RPMI8226 (cell line): ENCODE measurements at places on chromosomes 2 and 18.
A peak's percentile ranks its signal among the peaks of the same experiment; 100 is the strongest.

GRCh38 chr2:238408615-238409340 is 17.9 kb upstream of the ASB1 start:
- DNase-seq, result no peak

- no peak for DNase-seq
Observed at GRCh38 chr18:47893047-47893446, 37.4 kb downstream of the SMAD2 start.

DNA sequence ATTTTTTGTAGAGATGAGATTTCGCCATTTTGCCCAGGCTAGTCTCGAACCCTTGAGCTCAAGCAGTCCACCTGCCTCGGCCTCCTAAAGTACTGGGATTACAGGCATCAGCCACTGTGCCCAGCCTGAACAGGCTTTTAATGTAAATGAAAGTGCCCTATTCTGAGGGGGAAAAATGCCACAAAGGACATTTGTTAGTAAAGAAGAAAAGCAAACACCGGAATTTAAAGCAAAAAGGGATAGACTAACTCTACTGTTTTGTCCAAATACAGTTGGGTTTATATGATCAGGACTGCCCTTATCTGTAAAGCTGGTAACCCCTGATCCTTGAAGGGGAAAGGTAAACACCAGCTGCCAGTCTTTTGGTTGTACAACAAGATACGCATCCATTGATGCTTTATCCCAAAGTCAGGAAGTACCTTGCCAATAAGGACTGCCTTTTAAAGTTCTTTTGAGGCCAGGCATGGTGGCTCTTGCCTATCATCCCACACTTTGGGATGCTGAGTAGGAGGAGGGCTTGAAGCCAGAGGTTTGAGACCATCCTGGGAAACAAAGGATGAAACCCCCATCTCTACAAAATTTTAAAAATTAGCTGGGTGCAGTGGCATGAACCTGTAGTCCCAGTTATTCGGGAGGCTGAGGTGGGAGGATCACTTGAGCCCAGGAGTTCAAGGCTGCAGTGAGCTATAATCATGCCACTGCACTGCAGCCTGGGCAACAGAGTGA is 13.1 kb downstream of the CLEC4F start:
- DNase-seq, result no peak

DNA sequence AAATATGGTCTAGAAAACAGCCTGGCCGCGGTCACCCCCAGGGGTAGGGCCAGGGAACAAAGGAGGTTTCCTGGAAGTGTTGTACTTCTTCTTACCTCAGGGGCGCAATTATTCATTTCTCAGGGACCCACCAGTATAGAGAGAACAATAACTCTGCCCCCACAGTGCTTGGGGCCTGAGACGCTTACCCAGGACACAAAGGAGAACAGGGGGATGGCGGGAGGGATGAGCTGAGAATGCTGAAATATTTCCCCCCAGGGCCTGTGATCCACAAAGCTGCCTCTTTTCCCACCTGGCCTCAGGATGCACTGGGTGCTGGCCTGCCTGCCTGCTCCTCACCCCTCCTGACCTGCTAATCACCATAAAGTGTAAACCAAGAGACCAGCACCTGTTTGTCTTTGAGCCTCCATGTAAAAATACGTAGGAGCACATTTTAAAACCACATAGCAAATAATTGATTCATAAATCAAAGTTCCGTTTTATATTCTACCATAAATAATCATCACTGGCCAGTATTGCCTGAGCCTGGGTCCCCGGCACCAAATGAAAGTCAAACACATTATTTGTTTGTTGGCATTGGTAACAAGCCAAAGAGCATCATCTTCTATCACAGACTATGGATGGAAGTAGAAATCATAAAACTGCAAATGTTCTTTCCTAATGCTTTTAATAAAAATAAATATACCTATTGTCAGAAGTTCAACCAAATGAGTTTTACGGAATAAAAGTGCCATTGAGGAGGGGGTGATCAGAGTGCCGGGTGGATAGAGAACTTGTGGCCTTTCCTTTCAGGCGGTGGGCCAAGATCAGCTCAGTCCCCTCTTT is 67.3 kb upstream of the RMDN2 start:
- no peak for DNase-seq

DNA sequence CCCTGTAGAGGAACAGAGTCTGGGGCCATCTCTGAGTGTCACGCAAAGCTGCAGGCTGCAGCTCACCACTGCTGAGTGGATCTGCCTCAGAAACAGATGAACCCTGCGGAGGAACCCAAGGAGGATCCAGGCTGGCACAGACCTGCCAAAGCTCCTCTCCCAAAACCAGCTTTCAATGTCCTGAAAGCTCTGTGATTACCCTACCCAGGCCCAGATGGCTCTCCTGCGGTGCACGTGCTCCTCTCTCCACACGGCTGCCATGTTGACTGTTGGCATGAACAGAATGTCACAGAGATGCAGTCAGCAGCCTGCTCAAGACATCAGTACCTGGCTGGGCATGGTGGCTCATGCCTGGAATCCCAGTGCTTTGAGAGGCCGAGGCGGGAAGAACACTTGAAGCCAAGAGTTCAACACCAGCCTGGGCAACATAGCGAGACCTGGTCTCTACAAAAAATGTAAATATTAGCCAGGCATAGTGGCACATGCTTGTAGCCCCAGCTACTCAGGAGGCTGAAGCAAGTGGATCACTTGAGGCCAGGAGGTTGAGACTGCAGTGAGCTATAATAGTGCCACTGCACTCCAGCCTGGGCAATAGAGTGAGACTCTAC is 216.8 kb downstream of the MGAT5 start:
- DNase-seq, result no peak

DNA sequence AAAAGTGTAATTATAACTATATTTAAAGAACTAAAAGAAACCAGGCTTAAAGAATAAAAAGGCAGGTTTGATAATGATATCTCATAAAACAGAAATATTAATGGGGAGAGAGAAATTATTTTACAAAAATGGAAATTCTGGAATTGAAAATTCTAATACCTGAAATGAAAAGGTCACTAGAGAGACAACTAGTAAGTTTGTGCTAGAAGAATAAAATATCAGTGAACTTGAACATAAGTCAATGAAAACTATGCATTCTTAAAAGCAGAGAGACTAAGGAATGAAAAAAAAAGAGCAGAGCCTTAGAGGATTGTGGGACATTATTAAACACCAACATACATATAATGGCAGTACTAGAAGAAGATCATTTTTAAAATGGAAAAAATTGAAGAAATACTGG is 1475.0 kb upstream of the ZEB2 start:
- no peak for DNase-seq

DNA sequence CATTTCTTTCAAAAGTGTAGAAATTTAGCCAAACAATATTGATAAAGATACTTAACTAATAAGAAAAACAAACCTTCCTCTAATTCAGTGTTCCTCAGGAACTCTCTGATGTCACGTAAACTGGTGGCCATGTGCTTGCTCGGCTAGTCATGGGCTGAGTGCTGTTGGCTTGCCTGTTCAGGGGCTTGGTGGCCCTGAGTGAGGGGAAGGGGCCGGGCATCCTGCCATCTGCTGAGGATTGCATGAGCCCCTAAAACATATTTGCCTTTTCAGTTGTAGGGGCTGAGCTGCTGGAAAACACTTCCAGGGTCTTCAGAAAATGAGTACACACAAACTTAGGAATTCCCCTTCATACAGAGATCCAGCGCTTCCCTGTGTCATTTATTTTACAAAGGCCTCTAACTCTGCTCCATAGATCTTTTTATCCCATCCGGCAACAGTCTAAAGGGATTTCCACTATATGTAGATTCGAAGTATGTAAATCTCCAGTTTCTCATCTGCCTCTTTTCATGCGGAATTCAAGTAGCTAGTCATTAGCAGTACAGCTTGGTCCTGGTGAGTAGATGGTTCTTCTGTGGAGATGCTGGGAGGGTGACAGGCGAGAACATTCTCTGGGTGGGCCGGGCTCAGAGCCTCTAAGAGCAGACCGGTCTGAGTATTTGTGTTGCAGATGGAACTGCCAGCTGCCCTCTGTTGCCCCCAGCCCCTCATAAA is 20.1 kb upstream of the NFATC1 start:
- no peak for DNase-seq

GRCh38 chr18:24672165-24672941 is 211.9 kb downstream of the HRH4 start:
- DNase-seq, result no peak

DNA sequence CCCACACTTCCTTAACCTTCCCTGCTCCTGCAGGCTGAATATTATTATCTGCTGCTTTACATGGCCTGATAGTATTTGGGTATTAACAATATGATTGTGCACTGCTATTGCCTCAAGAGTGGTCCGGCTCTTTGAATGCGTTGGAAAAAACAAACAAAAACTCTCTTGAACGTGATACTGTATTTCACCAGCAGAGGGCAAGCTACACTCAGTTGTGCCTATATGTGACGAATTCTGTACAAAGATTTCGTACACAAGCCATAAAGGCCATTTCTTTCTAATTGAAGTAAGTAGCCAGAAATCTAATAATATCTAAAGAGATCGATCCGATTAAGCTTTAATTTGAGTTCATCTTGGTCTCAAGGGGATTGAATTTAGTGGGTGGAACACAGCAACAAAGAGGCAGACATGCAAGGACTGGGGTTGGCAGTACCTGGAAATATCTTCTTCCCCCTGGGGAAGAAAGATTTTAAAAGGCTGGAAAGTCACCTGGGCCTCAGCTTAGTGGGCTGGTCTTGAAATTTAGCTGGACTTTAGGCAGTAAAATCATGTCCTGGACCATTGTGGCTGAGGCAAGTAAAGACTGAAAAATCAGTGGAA is 49.3 kb upstream of the RAB6D start:
- peak; percentile 67 for DNase-seq

- DNase-seq, result peak; percentile 74
Observed at GRCh38 chr2:64873472-64873924, 115.7 kb upstream of the SLC1A4 start.

DNA sequence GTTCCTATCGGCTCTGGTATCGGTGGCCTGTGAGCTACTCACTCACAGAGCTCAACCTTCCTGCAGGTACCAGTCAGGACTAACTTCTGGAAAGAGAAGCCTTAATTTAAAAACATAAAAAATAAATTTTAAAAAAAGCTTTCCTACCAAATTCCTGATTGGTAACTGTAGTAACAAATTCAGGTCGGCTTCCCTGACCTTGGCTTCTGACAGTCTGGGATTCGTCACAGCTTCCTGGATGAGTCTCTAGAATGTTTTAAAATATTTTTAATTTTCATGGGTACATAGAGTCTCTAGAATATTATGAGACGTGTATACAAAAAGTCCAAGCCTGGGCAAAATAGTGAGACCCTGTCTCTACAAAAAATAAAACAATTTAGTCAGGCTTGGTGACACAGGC is 45.0 kb upstream of the MTCL1 start:
- DNase-seq, result no peak

GRCh38 chr2:148599109-148599991 is 45.2 kb upstream of the EPC2 start:
- DNase-seq, result no peak

DNA sequence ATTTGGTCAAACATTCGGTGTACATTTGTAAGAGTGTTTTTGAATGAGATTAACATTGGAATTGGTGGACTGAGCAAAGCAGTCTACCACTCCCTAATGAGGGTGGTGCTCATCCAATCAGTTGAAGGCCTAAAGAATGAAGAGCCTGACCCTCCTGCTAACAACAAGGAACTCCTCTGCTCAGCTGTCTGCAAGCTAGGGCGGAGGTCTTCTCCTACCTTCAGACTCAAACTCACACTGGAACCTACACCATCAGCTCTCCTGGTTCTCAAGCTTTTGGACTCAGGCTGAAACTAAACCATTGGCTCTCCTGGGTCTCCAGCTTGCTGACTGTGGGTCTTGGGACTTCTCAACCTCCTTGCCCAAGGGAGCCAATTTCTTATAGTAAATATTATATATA is 55.5 kb upstream of the NPAS2 start:
- DNase-seq, result no peak

- DNase-seq, result no peak
Observed at GRCh38 chr2:219521066-219521880, 7.0 kb downstream of the ASIC4 start.

- no peak for DNase-seq
Observed at GRCh38 chr2:18961991-18962421, 372.6 kb upstream of the NT5C1B start.

DNA sequence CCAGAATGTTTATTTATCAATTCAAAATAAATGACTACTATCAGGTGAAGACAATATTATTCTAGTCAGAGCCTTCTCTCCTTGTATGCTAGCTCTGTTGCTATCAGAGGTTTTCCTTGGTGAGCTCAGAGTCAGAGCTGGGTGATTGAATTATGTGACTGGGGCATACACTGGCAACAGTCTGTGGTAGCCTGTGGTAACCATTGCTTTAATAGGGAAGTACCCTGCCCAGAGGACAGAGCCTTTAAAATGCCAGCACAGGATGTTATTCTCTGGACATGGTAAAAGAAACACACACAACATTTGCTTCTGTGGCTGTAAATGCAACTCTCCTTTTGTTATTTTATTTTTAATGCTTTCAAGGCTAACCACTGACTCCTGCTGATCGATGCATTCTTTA is 124.7 kb downstream of the PPP1R1C start:
- DNase-seq, result no peak

- no peak for DNase-seq
Observed at GRCh38 chr18:49249521-49249920, 210.9 kb downstream of the DYM start.

- DNase-seq, result no peak
Observed at GRCh38 chr2:223092667-223093066, 40.7 kb downstream of the KCNE4 start.

- DNase-seq, result no peak
Observed at GRCh38 chr2:84823788-84824187, 57.1 kb downstream of the TRABD2A start.

- DNase-seq, result no peak
Observed at GRCh38 chr18:24926649-24927048, 425.3 kb downstream of the ZNF521 start.

GRCh38 chr18:57837917-57838548 is 34.9 kb upstream of the ATP8B1 start:
- no peak for DNase-seq

DNA sequence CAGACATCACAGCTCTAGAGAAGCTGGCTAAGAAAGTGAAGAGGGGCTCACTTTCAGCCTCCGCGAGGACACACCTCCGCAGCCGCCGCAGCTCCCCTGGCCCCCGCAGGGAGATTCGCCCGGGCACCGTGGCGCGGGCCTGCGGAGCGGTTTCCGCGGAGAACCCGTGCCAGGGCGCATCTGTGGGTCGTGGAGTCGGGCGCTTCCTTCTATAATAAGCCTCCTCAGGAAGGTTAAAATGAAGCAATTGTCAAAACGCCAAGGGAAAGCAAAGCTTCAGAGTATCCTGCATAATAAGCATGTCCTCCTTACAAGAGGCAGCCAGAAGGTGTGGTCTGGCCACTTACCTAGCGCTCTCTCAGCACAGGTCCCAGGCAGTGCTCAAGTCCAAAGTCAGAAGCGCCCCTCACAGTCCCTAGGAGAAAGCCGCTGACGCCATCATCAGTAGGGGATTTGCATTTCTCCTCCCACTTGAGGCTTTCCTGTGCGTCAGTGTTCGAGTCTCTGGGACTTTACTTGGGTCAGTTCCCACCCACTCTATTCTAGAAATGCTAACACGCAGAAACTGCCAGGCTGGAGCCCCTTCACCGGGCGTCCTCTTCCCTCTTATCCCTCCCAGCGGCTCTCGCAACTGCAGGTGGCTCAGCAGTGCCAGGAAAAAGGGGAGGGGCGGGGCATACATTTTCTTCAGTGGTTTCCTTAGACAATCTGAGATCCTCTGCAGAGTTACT is at the start of gene STAT4:
TSS of gene STAT4 (minus strand) at position 395 of the 731 bp plus-strand sequence. CDS start 2,791 bp downstream, outside the sequence.
- peak; percentile 63 for DNase-seq
